NCI-H524 (cell line): ENCODE measurements at places on chromosomes 12 and 14.

GRCh38 chr12:41023836-41024235 is 164.3 kb upstream of the PDZRN4 start:
- DNase-seq = no peak

DNA sequence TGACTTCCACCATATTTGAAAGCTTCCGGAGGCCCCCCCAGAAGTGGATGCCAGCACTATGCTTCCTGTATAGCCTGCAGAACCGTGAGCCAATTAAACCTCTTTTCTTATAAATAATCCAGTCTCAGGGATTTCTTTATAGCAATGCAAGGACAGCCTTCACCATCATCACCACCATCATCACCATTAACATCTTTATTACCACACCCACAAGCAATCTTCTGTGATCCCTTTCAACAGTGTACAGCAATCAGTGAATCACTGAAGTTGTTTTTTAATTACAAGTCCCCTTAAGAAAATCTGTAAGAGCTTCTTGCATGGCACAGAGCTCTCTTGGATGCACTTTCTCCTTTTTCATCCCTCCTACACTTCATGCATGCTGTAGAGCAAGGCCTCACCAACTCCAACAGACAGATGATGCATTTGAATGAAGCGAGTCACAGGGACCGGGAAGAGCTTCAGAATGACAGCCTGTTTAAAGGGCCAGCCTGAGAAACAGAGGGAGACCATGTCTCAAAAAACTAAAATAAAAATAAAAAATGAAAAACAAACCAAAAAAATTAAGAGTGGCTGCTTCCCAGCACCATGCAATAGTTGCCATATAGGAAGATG is 83.6 kb upstream of the VASH1 start:
- DNase-seq = no peak

DNA sequence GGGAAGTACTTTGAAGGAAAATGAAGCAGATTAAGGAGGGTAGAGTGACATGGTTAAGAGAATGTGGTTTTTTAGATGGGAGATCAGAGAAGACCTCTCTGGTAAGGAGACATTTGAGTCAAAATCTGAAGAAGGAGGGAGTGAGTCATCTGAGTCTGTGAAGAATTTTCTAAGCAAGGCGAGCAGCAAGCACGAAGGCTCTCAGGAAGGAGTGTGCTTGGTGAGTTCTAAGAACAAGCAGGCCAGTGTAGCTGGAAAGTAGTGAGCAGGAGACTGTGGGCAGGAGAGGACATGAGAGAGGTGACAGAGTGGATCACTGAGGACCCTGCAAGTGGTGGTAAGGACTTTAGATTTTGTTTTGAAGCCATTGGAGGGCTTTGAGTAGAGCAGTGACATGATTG is 76.3 kb upstream of the FUT8 start:
- DNase-seq = no peak

DNA sequence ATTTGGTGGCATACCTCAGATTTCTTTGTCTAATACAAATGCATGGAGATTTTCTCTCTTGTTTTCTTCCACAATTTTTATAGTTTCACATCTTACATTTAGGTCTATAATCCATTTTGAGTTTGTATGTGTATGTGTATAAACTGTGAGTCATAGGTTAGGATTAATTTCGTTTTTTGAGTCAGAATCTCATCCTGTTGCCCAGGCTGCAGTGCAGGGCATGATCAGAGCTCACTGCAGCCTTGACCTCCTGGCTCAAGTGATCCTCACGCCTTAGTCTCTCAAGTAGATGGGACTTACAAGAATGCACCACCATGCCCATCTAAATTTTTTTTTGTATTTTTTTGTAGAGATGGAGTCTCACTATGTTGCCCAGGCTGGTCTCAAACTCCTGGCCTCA is 71.6 kb downstream of the OTOGL start:
- no peak for DNase-seq

DNA sequence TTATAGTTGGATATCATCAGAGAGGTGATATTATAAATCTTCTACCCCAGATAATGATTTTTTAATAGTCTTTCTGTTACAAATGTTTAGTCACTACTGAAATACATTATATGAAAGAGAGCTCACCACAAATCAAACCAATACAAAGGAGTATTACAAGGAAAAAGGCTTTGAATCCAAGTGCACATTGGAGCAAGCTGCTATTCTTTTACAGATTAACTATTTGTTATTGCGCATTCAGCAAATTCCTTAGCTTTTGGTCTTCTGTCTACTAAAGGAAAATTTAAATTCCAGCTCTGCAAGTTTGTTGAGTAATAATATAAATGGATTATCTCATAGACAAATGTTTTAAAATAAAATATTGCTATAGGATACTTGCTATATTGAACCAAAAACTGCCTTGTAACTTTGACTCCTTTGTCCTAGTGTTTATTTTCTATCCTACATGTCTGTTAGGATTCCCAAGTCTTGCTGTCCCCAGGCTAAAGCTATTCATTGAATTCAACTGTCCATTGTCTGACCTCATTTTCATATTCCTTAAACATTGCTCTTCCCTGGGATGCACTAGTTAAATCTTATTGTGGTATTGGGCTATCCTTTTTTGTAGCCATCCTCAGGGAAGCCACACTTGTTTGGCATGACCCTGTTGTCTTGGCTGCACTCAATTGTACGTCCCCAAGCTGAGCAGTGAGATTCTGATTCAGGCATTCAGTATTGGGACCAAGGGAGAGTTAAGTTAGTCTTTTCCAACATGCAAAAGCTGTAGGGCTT is 41.5 kb downstream of the PDE3A start:
- DNase-seq = no peak

- DNase-seq = no peak
Measured at GRCh38 chr12:53496752-53497032, 2.6 kb downstream of the MAP3K12 start.

DNA sequence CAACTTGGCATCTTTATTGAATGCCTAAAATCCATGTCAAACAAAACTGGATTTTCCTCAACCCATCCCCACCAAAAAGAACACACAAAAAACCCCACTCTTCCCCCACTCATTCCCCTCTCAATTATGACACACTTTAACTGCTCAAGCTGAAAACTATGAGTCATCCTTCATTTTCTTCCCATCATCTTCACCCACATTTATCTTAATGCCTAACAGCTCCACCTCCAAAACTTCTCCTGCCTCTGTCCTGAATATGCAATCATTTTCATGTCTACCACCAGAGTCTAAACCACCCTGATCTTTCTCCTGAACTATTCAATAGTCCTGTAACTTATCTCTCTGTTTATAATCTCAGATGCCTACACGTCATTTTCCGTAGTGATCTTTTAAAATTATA is 239.7 kb downstream of the BCAT1 start:
- no peak for DNase-seq

DNA sequence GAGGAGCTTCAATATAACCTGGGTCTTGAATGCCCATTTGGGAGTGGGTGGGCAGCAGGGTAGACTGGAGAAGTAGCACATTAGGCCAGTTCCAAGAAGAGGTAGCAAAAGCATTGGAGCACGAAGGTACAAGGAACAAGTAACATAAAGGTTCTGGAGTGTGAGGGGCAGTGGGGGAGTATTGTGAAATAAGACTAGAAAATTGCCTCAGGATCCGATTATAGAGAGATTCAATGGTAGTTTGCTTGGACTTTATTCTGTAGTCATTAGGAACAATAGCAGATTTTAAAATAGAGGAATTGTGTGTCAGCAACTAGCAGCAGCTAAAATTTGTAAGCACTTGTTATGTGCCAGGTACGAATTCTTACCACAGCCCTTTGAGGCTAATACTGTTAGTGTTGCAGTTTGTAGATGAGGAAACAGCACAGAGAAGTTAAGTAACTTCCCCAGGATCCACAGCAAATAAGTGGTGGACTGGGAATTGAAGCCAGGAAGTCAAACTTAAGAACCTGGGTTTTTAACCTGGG is 61.8 kb downstream of the PPFIBP1 start:
- no peak for DNase-seq

- DNase-seq = peak; percentile 83
Measured at GRCh38 chr12:107131832-107132616, 38.7 kb upstream of the CRY1 start.

GRCh38 chr14:37824939-37825712 is 229.7 kb downstream of the TTC6 start:
- peak; percentile 50 for DNase-seq

DNA sequence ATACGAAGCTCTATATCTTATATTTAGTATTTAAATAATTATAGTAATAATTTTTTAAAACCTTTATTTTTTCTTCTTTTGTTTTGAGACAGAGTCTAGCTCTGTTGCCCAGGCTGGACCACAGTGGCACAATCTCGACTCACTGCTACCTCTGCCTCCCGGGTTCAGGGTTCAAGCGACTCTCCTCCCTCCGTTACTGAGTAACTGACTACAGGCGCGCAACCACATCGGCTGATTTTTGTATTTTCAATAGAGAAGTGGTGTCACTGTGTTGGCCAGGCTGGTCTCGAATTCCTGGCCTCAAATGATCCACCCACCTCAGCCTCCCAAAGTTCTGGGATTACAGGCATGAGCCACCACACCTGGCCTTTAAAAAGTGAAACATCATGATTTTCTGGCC is 13.0 kb upstream of the WNK1 start:
- no peak for DNase-seq

GRCh38 chr14:69242311-69243224 is 17.4 kb upstream of the GALNT16 start:
- DNase-seq = peak; percentile 52

- peak; percentile 51 for DNase-seq
Measured at GRCh38 chr12:52036587-52037171, 14.6 kb upstream of the NR4A1 start.

- DNase-seq = no peak
Measured at GRCh38 chr12:124915239-124916236, 1.1 kb upstream of the UBC start.

DNA sequence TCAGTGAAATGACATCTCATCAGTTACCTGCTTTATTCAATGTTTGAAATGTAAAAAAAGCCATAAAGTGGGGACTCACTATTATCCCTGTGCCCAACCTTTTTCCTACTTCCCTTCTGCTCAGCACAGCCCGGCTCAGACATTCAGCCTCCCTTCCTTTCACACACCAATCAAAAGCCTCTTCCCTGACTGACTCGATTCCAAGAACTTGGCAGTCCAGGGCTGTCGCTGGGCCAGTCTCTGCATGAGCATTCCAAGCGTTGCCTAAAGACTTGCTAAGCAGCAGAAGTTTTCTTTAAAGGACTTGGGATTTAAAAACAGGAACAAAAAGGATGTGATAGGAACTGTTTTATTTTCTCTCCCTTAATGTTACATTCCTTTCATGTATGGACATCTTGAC is 22.7 kb downstream of the ITPR2 start:
- DNase-seq = no peak

- DNase-seq = no peak
Measured at GRCh38 chr12:124359671-124360581, 65.0 kb downstream of the RFLNA start.

DNA sequence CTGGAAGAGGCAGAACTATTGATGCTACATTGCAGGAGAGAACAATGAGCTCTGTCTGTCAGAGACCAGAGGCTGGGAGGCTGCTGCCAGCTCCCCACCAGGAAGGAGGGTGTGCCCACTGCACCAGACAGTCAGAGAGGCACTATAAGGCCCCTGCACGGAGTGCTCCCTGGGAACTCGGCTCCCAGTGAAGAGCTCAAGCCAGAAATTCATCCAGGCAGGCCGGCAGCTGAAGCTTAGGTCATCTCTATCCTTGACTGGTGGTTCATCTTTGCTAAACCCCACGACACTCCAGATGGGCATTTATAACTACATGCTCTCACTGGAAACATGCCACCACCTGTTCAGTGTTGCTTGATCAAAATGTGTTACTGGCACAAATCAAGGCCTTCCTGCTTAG is 65.1 kb upstream of the GPATCH2L start:
- DNase-seq = peak; percentile 99

DNA sequence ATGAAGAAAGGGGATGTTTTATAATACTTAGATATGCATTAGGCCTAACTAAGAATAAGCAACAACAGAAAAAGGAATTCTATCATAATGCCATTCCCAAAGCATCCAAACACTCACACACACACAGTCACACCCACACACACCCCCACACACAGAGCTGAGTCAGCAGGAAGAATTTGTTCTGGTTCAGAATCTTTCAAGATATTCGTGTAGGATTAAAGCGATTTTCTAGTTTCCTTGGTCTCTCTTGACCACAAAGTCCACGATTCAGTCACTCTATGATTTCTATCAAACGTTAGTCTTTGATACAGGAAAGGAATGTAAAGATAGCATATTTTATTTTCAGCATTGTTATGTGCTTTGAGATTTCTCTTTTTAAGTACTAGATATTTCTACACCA is 382.6 kb upstream of the DCN start:
- no peak for DNase-seq

DNA sequence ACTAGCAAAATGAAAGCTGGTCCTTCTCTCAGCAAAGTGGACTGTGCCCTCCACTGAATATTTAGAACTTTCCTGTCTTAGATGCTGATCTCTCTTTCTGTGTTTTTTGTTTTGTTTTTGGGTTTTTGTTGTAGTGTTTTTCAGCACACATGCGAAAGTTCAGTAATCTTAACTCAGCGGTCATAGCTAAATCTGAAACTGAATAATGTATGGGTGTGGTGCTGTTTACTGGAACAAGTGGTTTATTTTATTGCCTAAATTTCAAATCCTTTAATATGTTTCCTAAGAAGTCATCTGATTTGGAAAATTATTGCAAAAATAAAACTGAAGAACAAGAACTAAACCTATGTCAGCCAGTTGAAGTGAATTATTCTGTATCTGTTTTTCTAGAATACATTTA is 116.0 kb upstream of the LRIG3 start:
- no peak for DNase-seq

- DNase-seq = no peak
Measured at GRCh38 chr14:71803539-71804260, 128.5 kb upstream of the RGS6 start.

GRCh38 chr12:113242026-113242418 is 20.8 kb downstream of the TPCN1 start:
- DNase-seq = peak; percentile 82

GRCh38 chr14:40345334-40345733 is 913.1 kb upstream of the FBXO33 start:
- no peak for DNase-seq

DNA sequence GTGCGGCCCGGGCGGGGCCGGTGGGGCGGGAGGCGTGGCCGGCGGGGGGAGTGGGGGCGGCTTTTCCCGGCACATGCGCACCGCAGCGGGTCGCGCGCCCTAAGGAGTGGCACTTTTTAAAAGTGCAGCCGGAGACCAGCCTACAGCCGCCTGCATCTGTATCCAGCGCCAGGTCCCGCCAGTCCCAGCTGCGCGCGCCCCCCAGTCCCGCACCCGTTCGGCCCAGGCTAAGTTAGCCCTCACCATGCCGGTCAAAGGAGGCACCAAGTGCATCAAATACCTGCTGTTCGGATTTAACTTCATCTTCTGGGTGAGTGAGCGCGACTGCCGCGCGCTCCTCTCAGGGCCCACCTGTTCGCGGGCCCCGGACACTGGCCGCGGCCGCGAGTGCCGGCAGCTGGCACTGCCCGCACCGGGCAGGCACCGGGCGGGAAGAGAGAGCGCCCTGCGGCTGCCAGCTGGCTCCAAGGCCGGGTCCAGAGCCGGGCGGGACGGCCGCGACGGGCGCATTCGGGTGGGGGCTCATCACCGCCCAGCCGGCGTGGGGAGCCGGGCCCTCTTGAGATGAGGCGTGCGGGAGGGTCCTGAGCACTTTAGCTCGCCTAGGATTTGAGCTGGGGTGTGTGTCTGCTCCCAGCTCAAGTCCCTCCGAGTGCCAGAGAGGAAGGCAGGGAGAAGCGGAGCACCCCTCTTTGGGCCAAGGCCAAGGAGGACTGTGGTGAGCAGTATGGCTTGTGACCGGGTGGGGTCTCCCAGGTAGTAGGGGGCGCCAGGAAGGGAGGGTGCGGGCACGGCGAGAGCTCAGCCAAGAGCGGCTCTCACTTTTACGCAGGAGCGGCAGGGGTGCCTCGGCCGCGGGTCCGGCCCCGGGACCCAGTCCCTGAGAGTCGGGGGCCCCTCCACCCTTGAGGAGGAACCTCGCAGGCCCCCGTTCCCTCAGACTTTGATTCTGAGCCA is at the start of gene CD9:
Gene CD9, plus strand, starts transcription at position 145 of the 957 bp plus-strand sequence. Its CDS starts 100 bp downstream, at position 245.
- no peak for DNase-seq
